ENCODE measurements at places on chromosomes 16 and 17.

- DNase-seq = no peak
Measured at GRCh38 chr17:17718251-17718650, 37.0 kb downstream of the RAI1 start.

DNA sequence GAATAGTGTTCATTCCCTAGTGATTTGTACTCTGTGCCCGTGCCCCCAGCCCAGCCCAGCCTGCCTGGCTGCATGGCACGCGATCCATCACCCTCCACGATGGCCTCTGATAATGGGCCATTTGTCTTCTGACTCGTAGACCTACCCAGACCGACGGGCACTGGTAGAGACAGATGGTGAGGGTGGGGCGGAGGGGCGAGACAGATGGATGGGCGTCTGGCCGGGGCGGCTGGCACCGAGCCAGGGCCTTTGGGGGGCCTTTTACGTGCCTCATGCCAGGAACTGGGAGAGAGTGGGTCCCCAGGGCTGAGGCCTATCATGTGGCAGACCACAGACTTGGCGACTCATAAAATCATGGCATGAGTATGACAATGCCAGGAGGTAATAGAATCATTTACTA is 25.4 kb downstream of the CRHR1 start:
- DNase-seq = no peak

GRCh38 chr17:11637796-11638195 is 39.5 kb downstream of the DNAH9 start:
- no peak for DNase-seq

DNA sequence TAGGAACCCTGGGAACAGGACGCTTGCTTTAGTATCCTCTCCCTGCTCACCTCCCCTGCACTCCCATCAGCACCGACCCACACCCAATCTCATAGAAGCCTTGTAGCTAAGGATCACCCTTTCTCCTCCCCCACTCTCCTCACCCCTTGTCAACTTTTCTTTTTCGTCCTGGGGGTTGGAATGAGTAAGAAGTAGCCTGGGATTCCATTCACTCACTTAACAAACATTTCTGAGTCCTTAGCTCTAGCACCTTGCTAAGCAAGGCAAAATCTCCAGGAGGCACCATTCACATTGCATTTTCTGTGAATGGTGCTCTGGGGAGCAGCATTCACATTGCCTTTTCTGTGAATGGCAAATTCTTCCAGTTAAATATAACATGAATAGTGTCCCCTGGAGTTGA is 1.1 kb upstream of the PGAP3 start:
- DNase-seq = no peak

DNA sequence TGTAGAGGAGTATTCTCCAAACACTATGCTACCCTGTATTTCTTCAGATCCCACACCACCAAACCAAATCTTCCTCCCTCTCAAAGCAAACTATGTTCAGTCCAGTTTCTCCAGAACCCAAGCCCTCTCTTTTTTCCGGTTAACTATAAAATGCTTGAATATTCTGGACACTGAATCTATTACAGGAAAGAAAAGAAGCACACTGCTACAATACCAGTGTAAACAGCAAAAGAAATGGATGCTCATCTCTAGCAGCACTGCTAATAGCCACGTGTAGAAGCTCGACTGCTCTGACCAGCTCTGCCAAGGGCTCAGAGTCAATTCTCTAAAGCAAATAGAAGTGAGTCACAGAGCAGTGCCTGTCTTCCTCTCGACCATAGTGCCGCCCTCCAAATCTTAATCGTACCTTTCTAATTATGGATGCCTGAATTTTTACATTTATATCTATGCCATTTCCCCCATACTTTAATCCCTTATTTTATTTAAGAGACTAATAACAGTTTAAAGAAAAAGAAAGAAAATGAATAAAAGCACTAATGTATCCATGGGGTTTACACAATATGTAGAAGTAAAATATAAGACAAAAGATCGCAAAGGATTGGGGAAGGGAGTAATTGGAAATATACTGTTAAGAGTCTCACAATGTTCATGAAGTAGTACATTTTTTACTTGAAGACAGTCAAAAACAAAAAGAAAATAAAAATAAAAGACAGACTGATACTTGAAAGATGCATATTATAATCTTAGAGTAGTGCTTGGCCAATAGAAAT is 154.5 kb downstream of the PARN start:
- no peak for DNase-seq

DNA sequence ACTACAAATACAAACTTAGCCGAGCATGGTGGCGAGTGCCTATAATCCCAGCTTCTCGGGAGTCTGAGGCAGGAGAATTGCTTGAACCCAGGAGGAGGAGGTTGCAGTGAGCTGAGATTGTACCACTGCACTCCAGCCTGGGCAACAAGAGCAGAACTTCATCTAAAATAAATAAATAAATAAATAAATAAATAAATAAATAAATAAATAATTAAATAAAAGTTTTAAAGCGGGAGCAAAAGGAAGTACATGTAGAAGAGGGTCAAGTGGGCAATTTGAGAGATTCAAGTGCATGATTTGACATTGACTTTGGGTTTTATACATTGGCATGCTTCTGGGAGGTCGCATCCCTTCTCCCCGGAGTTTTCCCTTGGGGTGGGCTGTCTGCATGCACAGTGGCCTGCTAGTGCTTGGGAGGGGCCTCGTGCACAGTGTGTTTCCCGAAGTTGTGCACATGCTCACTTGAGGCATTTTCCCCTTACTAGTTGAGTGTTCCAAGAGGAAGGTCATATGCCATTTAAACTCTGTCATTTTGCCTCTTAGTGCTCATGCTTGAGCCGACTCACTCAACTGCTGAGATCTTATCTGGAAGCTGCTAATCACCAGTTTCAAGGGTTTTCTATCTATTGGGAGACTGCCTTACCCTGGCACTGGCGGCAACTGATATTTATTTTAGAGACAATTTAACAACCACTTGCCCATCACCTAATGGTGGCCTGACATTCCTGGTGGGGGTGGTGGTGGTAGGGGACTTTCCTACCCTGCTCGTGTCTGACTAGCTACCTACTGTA is 193.2 kb upstream of the MPHOSPH6 start:
- no peak for DNase-seq

- DNase-seq = no peak
Measured at GRCh38 chr16:52071101-52071500, 475.8 kb downstream of the TOX3 start.

DNA sequence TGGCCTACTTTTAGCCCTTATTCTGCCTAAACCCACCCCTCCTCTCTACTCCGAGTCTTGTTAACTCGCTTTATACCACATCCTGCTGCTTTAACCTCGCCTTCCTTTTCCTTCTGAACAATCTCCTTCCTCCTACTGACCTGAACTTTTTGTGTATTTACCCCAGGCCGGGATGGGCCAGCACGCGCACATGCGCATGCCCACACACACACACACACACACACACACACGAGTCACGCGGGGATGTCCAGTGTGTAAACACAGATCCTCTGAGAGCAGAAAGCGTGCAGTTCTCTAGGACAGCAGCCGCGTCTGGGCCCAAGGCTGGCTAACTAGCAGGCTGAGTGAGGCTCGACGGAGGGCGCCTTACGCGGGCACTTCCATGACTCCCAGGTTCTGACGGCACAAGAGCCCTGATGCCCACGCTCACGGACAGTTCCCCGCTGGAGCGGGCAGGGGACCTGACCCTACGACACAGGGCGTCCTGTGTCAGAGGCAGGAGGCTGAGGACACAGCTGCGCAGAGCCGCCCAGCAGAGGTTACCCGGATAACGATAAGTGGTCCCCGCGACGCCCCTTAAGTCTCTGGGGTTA is 610 bp downstream of the PIK3R5 start:
- DNase-seq = no peak

DNA sequence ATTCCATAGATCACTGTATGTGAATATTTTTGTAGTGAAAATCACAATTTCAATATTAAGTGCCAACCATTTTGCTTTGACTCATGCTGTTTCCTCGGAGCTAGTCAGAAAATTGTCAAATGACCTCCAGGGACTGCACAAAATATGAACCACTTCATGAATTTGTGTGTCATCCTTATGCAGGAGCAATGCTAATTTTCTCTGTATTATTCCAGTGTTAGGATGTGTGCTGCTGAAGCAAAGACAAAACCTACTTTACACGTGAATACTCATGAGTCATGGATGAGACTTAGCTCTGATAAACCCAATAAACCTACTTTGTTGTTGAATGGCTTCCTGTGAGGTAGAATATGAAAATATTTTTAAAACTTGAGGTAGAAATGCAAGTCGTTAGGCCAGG is 65.2 kb downstream of the SHCBP1 start:
- DNase-seq = no peak

GRCh38 chr16:12084436-12084835 is 107.9 kb downstream of the SNX29 start:
- no peak for DNase-seq

GRCh38 chr16:25371342-25371741 is 113.7 kb upstream of the ZKSCAN2 start:
- DNase-seq = no peak

DNA sequence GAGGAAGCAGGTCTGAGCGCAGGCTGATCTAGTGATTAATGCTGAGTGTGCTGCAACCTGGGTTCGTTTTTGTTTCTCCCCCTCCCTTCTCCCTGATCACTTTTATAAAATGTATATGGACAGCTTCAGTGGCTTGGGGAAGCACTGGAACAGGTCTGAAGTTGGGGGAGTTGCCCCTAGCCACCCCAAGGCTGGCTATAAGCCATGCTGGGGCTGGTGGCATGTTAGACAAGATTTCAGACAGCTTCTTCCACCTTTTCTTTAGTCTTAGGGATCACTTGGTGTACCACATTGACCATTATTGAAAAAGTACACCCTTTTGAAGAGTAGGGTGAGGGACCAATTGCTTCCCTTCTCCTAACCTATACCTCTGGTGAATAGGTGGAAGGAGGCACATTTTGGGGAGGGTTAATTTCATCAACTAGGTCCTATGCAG is 3.8 kb upstream of the VAC14 start:
- no peak for DNase-seq

- DNase-seq = no peak
Measured at GRCh38 chr16:82967424-82967823, 340.7 kb downstream of the CDH13 start.

GRCh38 chr16:1048442-1049112 is 24.0 kb upstream of the SSTR5 start:
- DNase-seq = no peak

- peak; percentile 43 for DNase-seq
Measured at GRCh38 chr17:309361-309888, 43.2 kb downstream of the RPH3AL start.

DNA sequence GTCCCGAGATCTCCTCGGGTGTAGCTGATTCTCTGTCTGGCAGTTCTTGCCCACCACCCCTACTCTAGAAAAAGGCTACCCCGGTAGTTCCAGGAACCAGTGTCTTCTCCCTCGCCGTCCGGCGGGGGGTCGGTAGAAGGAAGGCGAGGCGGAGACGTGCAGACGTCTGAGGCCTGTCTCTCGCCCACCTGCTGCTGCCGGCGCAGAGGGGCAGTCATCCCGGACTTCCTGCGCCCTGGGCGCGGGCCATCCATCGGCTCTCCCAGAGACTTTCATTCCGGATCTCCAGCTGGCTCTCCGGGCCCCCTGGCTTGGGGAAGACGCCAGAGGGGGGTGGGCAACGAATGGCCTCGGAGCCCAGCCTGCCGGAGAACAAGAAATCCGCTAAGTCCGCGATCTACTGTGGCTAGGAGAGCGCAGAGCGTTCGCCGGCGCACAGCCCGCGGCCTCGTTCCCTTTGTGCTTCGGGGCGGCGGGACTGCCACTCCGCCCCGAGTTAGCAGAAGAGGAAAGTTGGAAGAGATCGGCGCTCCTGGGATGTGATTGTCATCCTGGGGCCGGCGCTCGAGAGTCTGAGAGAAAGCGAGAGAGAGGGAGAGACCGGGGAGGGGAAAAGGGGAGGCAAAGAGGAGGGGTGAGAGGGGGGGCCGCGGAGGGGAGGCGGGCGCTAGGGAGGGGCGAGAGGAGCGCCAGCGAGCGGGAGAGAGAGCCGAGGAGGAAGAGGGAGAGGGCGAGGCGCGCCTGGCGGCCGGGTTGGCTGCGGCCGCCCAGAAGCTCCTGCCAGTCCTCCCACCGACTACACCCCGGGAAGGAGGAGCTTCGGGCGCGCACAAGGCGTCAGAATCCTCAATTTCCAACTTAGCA is at the start of gene IRX5:
IRX5 (plus strand) TSS at position 861 of the 864 bp plus-strand sequence. CDS start 334 bp downstream, outside the sequence.
- DNase-seq = peak; percentile 87

- DNase-seq = no peak
Measured at GRCh38 chr17:61561354-61561753, 29.7 kb downstream of the NACA2 start.

DNA sequence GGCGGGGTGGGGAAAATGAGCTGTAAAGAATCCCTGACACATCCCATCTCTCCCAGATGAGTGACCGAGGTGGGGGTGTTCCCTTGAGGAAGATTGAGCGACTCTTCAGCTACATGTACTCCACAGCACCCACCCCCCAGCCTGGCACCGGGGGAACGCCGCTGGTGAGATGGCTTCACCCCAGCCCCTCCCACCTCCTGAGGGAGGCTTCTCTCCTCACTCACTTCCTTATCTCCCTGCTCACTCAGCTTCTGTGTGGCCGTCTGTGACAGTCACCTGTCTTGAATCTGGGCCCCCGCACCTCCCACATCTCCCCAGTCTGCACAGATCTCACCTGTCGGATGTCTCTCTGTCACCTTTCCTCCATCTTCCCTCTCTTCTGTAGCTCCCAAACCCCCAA is 13.4 kb downstream of the PDK2 start:
- DNase-seq = no peak

- no peak for DNase-seq
Measured at GRCh38 chr17:1713878-1714426, 3.8 kb upstream of the TLCD2 start.

- DNase-seq = no peak
Measured at GRCh38 chr17:17603895-17604225, 12.4 kb upstream of the PEMT start.

DNA sequence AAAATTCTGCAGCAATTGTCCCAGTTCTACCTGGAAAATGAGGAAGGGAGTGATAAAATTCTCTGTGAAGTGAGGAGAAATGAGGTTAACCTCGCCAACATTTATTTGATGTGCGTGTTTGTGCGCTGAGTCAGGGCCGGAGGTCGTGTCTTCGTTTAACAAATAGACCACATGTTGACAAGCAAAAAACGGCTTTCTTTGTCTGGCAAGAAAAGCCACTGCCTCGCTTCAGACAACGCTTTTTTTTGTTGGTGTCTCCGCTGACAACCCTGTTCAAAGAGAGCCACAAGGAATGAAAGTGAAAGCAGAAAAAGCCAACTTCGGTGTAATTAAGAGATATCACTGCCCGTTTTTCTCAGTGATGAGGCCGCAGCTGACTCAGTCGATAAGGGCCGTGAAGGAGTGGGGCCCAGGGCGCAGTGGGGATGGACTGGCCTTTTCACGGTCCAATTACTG is 510.6 kb downstream of the CDH13 start:
- no peak for DNase-seq

Data from HL-60 (cell line).